Activated CD4-positive, alpha-beta T cell treated with anti-CD3 and anti-CD28 coated beads for 24 hours (primary cell): ENCODE measurements at places on chromosomes 4 and X.
A peak's percentile ranks its signal among the peaks of the same experiment; 100 is the strongest.

DNA sequence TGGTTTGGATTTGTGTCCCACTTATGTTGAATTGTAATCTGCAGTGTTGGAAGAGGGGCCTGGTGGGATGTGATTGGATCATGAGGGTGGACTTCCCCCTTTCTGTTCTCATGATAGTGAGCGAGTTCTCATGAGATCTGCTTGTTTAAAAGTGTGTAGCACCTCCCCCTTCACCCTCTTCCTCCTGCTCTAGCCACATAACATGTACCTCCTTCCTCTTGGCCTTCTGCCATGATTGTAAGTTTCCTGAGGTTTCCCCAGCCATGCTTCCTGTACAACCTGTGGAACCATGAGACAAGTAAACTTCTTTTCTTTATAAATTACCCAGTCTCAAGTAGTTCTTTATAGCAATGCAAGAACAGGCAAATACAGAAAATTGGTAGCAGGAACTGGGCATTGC is 138.7 kb downstream of the INPP4B start:
- DNase-seq = no peak

DNA sequence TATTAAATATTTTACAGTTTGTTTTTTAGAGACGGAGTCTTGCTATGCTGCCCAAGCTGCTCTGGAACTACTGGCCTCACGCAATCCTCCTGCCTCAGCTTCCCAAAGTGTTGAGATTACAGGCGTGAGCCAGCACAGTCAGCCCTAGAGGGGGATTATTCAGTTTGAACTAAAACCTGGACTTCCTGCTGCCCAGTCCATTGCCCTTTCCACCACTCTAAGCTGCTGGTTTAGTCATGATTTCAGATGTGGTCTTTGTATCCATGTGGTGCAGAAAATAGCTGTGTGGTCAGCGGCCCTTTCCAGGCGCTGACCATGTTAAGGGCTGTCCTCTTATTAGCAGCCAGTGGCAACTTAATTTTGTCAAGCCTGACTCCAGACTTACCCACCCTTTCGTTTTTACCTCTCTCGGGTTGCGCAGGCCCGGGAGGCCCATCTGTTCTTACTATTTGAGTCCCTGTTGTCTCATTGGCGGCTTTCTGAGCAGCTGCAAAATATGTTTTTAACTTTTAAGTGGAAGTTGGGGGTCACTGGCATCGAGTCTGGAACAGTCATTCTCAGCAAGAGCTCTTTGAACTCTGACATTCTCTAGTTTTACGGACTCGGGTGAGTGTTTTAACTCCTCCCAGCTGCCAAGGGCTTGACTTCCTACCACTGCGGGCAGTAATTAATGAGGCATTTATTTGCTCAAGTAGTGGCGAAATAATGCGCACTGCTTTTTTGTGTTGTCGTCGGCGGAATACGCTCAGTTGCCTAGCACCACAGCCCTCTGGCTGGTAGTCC is 773 bp upstream of the VMA21 start:
- no peak for DNase-seq

DNA sequence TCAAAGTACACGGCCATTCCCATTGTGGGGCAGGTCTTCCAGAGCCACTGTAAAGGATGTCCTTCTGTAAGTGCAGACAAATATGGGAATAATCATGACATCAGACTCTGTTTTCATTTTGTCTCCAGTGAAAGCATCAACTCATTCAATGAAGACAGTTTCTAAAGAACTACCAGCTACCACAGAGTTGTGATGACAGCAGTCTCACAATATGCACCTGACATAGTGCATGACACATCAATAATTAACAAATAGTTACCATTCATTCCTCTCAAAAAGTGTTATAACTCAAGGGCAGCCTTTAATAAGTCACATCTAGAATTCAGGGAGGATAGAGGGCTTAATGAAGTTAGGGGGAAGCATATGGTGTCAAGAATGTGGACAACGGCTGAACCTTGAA is 20.2 kb downstream of the MTTP start:
- DNase-seq = no peak

- DNase-seq = no peak
Observed at GRCh38 chrX:57651169-57651919, 28.7 kb downstream of the NLRP2B start.

- DNase-seq = no peak
Observed at GRCh38 chr4:149238097-149238496, 577.5 kb downstream of the IQCM start.

GRCh38 chrX:31546126-31546525 is 474.3 kb upstream of the FTHL17 start:
- no peak for DNase-seq

GRCh38 chrX:132737743-132738142 is 220.7 kb downstream of the HS6ST2 start:
- peak; percentile 7 for DNase-seq

DNA sequence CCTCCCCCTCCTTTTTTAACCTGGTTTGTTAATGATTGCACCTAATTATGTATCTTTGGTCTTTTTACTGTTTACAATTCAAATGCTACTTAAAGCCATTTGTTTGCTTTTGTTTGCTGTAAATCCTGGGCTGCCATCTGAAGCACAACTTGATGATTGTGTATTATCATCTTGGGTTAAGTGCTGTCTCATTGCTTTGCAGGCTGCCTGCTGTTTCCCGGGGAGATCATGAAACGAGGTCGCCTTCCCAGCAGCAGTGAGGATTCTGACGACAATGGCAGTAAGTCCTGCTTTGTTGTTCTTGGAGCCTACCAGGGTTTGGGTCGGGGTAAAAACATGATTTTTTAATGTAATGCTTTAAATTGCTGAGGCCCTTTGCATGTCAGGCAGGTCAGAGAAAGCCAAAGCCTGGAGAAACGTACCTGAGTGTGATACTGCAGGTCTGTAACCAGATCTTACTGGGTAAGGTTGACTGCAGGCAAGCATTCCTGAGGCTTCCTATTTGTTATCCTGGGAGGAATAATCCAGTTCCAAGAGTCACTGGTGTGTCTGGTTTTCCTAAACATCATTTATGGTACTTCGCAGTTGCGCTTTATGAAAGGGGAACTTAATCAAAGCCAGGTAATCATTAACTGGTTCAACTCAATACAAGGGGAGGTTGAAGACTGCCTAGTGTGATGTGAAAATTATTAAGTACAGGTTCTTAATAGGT is 22.2 kb downstream of the JADE1 start:
- no peak for DNase-seq

DNA sequence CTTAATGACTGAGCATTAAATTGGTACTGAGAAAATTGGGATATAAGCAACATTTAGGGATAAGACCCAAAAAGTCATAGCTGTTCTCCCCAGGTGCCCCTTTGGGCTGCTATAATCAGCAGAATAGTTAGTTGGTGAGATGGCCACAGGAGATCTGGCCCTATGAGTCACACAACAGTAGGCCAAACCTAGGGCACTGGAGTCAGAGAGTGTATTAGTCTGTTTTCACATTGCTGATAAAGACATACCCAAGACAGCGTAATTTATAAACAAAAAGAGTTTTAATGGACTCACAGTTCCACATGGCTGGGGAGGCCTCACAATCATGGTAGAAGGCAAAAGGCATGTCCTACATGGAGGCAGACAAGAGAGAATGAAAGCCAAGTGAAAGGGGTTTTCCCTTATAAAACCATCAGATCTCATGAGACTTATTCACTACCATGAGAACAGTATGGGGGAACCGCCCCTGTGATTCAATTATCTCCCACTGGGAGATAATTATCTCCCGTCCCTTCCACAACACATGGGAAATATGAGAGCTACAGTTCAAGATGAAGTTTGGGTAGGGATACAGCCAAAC is 338.3 kb upstream of the NR3C2 start:
- DNase-seq = no peak

DNA sequence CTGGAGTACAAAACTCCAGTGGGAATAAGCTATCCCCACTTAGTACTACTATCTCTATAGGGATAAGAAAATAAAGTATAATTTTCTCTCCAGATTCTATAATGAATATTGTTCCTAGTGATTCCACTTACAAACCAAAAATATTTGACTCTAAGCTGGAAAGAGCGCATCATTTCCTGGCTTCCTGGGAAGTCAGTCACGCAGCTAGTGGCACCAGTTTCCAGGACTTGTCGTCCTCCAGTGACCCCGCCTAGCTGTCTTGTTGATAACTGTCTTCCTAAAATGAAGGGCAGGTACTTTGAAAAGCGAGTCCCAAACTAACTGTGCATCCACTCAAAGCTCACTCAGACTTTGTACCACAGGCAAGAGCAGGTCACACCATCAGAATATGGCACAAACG is 39.3 kb downstream of the LNX1 start:
- no peak for DNase-seq

- DNase-seq = no peak
Observed at GRCh38 chr4:185623444-185624258, 88.3 kb upstream of the PDLIM3 start.

- DNase-seq = no peak
Observed at GRCh38 chr4:80173401-80173800, 23.9 kb upstream of the PRDM8 start.

GRCh38 chr4:73742490-73743160 is 2.3 kb downstream of the CXCL8 start:
- DNase-seq = no peak

GRCh38 chr4:115424852-115425251 is 311.4 kb upstream of the NDST4 start:
- no peak for DNase-seq

DNA sequence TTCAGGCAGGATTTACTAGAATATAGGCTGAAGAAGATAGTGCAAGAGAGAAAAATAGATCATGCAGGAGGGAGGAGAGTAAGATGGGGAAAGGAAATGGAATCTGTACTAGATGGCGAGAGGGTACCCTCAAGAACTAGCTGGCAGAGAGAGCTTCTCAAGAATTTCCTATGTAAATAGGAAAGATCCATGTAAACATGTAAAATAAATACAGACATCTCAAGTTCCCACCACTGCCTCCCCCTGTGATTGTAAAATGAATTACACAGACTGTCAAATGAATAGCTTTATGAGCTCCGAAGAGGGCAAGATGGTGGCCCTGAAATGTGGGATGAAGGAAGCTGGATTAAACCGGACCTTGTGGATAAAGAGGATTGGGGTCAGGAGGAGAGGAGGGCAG is 178.0 kb downstream of the PALLD start:
- DNase-seq = no peak

- DNase-seq = no peak
Observed at GRCh38 chr4:107685740-107686139, 34.3 kb downstream of the PAPSS1 start.

DNA sequence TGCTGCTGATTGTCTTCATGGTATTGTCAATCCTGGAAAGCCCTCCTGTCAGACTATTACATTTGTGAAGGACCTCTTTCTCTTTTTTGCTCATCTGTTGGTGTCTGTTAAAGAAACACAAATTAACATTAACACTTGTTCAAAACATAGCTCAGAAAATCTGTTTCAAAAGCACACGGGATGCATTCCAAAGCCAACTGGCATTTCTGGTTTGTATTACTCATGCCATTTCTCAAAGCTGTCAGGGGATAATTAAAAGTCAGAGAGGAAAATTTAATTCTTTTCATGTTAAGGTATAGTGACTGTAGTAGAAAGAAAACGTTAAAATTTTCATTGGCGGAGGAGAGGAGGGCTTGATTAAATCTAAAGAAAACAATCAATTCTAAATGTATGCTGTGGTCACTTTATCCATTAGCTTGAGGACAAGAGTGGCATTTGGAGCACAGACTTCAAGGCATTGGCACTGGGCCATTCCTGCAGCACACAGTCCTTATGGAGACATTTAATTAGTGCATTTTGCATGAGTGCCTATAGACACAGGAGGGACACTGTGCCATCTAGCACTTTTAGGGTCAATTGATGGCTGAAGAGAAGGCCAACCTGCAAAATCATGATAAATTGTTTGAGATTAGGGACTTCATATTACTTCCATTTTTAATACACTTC is 21.2 kb upstream of the GLRA2 start:
- no peak for DNase-seq

DNA sequence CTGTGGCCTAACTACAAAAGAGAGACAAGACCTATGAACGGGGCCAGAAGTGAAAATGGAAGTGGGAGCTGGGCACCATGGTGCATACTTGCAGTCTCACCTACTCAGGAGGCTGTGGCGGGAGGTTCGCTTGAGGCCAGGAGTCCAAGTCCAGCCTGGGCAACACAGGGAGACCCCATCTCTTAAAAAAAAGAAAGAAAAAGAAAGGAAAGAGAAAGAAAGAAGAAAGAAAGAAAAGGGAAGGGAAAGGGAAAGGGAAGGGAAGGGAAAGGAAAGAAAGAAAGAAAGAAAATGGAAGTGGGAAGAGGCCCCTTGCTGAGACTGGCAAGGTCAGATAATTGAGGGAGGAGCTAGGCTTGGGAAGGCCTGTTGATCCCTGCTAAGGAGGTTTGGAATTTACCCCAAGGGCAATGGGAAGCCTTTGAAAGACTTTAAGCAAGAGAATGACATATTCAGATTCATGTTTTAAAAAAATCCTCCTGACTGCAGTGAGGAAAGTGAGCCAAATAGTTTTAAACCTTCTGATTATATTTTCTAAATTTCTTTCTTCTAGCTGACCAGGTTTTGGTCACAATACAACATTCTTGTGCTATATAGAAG is 17.7 kb upstream of the HERC5 start:
- DNase-seq = no peak

GRCh38 chr4:168981460-168981859 is 28.6 kb downstream of the CBR4 start:
- DNase-seq = no peak

DNA sequence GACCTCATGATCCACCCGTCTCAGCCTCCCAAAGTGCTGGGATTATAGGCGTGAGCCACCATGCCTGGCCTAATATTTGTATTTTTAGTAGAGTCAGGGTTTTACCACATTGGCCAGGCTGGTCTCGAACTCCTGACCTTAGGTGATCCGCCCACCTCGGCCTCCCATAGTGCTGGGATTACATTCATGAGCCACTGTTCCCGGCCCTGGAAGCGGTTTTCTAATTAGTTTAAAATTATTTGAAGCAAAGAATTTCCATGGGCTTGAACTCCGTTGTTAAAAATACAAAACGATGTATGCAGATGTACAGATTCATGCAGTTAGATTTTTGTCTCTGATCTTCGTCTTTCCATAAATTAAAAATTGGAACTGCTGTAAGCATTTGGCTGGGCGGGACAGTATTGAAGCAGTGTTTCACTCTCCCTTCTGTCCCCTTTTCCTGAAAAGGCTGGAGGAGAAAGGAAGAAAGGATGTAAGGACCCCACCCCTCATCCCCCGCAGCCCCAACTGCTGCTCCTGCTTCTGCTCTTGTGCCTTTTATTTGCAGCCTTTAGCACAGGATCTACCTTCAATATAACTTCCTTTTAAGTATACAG is 12.0 kb downstream of the TRAPPC11 start:
- DNase-seq = no peak

DNA sequence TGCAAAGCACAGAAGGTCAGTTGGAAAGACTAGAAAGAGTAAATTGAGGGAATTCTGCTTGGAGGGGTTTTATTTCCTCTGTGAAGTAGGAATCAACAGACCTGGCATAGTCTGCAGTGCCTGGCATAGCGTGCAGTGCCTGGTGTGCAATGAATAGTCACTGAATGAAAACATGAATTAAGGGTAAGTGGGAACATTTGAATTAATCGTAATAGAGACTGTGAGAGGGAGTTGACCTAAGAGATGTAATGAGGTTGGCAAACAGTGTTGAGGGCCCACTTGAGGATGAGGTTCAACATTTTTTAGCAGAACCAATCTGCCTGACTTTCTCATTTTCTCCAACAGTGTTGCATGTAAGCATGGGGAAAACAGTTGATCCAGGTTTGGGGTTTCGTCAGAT is 377.2 kb upstream of the FTHL17 start:
- DNase-seq = no peak
